ENCODE measurements at places on chromosomes 3 and 15.

DNA sequence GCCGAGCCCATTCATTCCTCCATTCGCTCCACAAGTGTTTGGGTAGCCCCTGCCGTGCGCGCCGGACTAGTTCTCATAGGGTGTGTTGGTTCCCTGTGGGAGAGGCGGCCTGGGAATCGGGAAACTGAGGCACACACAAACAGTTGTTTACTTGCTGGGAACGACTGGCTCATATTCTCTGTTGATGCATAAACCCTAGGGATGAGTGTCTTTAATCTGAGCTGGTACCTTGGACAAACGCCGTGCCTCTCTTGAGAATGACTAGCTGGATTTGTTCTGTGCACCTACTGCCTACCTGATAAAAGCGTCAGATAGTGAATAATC lies 737 bp downstream of the DNAJA4 start:
- DNase-seq: no peak

GRCh38 chr3:32603064-32603463 lies 32.4 kb upstream of the DYNC1LI1 start:
- DNase-seq: no peak

- DNase-seq: no peak
Measured at GRCh38 chr3:135059580-135059979, 264.5 kb downstream of the EPHB1 start.

GRCh38 chr3:63746211-63746610 lies 72.9 kb upstream of the C3orf49 start:
- no peak for DNase-seq

DNA sequence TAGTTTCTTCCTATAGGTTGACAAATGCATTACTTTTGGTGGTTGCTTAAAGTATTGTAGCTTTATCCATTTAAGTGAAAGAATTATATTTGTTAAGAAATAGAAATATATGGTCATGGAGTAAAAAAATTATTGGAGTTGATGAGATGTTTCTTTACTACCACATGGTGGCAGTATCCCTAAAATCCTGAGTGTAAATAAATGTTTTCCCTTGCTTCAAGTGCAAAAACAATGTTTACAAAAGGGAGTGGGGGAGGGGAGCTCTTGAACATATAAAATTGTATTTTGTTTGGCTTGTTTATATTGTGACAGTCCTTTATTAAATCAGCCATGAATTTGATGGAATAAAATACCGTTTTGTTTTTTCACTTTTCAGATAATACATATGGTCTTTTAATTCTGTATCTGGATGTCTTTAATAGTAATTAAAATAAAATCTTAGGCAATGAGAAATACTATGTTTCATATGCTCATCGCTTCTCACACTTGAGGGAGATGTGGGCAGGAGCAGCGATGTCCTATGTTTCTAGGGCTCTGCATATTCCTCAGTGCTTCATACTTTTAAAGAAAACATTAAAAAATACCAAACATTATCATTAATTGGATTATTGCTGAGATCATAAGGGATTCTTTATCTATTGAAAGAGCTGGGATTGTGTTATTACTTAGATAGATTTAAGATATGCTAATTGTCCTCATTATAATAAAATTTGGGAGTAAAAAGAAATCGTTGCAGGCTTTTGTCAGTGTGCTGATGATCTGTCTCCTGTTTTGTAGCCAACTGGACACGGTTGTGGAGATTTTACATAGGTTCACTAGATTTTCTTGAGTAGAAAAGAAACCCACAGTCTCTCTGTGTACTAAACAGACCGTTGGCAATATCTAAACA lies 349.7 kb downstream of the TUSC7 start:
- no peak for DNase-seq

GRCh38 chr3:40780291-40780924 lies 255.6 kb downstream of the ZNF621 start:
- DNase-seq: no peak

- DNase-seq: no peak
Measured at GRCh38 chr15:90062023-90062442, 40.2 kb downstream of the IDH2 start.

GRCh38 chr3:66427352-66427751 lies 73.5 kb downstream of the LRIG1 start:
- DNase-seq: no peak

DNA sequence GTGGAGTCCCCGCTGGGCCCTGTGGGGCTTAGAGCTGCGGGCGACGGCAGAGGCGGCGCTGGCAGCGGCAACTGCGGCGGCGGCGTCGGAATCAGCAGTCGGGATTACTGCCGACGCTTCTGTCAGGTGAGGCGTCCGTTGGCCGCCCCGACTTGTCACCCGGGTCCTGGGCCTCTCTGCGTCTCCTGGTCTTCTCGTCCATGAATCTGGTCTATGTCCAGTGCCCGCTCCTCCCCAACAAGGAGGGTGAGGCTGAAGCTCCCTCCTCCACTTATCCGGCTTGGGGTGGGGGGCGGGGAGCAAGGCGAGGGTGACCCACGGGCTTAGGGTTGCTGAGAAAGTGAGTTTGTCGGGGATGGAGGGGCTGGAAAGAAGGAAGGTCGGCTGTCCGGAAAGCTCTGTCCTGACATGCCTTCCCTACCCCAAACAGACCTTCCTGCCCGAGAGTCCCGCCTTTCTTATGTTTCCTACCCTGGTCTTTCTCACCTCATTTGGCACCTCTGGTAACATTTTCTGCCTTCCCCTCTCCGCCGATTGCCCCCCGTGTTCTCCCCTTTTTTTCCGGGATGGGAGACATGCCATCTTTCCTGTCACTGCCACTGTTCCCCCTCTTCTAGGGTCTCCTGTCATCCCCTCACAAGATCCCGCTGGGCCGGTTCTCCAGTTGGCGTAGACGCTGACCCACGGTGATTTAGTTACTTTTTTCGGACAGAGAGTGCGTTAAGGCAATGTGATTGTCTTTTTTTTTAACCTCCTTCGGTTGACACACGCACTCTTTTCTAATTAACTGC lies 520 bp downstream of the ZNF654 start:
- DNase-seq: no peak

- DNase-seq: no peak
Measured at GRCh38 chr3:9691636-9692035, 12.0 kb upstream of the CPNE9 start.

- DNase-seq: peak; percentile 61
Measured at GRCh38 chr3:191300422-191300821, 28.8 kb upstream of the CCDC50 start.

GRCh38 chr3:72860053-72860452 lies 11.8 kb upstream of the SHQ1 start:
- no peak for DNase-seq

- DNase-seq: peak; percentile 39
Measured at GRCh38 chr15:64865126-64865997, 23.6 kb downstream of the PLEKHO2 start.

- DNase-seq: no peak
Measured at GRCh38 chr3:34988296-34988695, 651.0 kb upstream of the ARPP21 start.

DNA sequence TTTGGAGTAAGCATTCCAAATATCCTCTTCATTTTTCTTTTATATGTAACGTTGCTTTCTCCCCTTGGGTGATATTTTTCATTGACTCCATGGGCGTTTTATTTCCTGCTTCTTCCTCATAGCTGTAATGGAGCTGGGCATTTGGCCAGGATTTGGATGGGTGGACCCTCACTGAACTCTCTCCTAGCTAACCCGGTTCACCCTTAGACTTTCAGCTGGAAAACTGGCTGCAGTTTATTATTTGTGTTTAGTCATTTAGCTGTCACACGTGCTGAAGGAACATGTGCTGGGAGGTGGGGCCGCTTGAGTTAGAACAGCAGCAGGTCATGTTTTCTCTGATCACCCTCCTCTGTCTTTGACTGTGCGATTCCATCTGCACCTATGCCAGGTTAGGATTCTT lies 407.6 kb downstream of the ZIC1 start:
- DNase-seq: no peak

GRCh38 chr15:90838139-90838538 lies 30.2 kb upstream of the FURIN start:
- peak; percentile 74 for DNase-seq

DNA sequence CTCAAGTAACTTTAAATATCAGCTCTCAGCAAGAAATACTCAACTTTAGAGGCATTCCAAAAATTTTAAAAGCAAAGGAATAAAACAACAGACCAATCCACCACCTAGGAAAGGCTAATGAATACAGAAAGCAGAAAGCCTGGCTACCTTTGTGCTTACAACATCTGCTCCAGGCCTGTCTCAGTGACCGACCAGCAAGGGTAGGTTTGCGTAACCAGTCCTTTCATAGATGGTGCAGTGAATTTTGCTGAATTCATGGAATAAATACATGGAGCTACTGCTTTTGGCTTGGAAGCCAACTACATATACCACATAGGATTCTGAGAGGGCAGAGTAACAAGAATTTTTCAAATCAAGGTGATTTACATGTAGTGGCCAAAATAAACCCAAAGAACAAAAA lies 27.2 kb downstream of the ETV5 start:
- no peak for DNase-seq

- DNase-seq: no peak
Measured at GRCh38 chr3:29514170-29514569, 233.3 kb downstream of the RBMS3 start.

GRCh38 chr3:62600033-62600432 lies 226.7 kb upstream of the FEZF2 start:
- no peak for DNase-seq

- no peak for DNase-seq
Measured at GRCh38 chr15:60020736-60021135, 16.6 kb downstream of the FOXB1 start.

DNA sequence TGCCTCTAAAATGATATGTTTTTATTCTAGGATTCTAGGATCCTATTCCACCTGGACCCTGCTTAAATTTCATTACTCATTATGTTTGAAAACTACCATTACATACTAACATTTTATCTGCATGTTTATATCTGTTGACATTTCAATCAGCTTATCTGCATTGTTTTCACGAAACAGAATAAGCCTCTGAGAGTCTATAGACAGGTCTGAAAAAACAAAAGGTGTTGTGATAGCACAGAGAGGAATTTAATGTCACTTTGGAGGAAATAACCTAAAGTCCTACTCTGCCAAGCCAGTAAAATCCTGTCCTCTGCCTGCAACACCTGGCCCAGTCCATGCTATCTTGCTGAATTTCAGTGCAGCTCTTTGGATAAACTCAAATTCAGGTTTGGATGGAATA lies 315.2 kb downstream of the ZBTB20 start:
- DNase-seq: no peak

DNA sequence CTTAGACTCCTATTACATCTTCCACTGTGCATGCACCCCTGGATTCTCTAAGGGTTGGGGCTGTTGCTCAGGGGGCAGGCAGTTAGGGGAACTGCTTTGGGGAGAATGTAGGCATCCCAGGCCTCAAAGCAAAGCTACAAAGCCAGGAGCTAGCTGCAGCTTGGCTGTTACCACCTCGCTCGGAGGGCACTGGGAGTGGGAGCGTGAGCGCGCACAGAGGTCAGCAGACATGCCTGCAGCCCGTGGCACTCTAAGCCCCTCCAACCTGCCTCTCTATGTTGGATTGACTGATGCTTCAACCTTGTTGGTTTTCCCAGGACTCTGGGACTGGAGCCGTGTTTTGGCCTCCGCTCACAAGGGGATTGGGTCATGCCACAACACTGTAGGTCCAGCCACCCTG lies 69.8 kb downstream of the CPN2 start:
- no peak for DNase-seq

GRCh38 chr3:82927309-82928253 lies 1166.1 kb upstream of the GBE1 start:
- no peak for DNase-seq

DNA sequence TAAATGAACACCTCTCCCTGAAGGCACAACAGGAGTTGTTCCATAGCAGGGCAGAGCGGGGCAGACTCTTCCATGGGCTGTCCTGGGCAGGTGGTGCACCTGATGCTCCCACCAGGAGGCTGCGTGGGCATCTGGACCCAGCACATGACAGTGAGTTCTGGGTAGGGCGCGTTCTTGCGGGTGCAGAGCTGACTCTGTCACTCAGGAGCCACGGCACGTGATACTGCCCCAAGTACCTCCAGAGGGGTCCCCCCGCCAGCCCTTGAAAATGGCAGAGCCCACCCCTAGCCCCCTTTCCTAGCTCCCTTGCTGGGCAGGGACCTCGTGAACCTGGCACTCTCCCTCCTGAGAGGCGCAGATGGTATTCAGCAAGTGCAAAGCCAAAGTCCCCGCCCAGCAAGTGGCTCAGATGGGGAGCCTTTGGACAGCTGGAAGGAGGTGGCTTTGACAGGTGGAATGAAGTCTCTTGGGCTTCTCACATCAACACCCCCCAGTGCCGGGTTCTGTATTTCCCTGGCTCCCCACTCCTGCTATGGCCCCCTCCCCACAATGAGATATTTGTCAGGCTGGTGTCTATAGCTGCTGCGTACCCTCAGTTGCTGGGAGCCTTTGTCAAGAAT lies 172.1 kb downstream of the TBC1D2B start:
- DNase-seq: no peak

GRCh38 chr3:11350374-11350773 lies 78.2 kb downstream of the ATG7 start:
- DNase-seq: no peak

DNA sequence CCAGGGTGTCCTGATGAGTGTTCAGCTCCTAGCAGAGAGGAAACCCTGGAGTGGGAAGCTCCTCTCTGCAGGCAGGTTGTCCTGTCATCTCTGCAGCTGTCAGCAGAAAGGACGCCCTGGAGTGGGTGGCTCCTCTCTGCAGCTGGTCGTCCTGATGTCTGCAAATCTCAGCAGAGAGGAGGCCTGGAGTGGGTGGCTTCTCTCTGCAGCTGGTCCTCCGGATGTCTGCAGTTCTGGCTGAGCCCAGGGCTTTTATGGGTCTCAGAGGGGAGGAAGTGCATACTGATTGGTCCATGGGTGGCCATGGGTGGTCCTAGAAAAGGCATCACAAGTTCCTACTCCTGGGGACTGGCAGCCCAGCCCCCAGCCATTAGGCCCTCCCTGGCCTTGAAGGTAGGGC lies 102.6 kb upstream of the BNIP2 start:
- DNase-seq: no peak

- no peak for DNase-seq
Measured at GRCh38 chr15:98889930-98890695, 117.5 kb downstream of the PGPEP1L start.

DNA sequence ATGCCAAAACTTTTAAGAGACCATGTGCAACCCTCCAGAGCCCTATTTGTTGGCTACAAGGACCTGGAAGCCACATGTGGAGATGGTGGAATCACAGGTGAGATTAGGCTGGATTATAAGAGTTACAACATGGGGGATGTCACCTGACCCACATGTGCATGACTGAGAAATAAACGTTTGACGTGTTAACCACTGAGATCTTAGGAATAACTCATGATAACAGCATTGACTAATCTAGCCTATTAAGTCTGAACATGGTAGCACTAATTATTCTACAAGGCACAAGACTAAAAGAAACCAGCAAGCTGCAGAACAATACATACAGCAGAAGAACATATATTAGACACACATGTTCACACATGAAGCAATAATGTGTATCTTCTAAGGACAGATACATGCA lies 38.4 kb downstream of the SUCLG2 start:
- DNase-seq: no peak

- DNase-seq: no peak
Measured at GRCh38 chr3:101926594-101927105, 77.3 kb downstream of the NFKBIZ start.

GRCh38 chr3:72191209-72191960 lies 406.4 kb upstream of the PROK2 start:
- DNase-seq: no peak

- no peak for DNase-seq
Measured at GRCh38 chr3:45413172-45413765, 24.9 kb downstream of the LARS2 start.

Data from stimulated activated naive B cell treated with anti-CD40 and anti-IgM and Interleukin-4, amounts not matched to agents 10 μg/mL and 1 μg/mL and 100 μg/mL, for 72 hours (primary cell).